ENCODE measurements at places on chromosomes 4 and X. TPM values are rescaled to one million over a fixed set of nuclear protein-coding genes. Genes with fewer than 3 reads are reported as not detected.

The TMEM150C gene
- 0.65 TPM for total RNA-seq

The FAM53A gene
- 0.85 TPM for total RNA-seq

The CCNB3 gene
- total RNA-seq, result 0.09 TPM

The PPEF2 gene
- not detected for total RNA-seq

The P2RY4 gene
- total RNA-seq, result 0.18 TPM

The PGAM4 gene
- total RNA-seq, result not detected

The NWD2 gene
- not detected for total RNA-seq

The CCDC120 gene
- total RNA-seq, result 0.09 TPM

The MAGED4 gene
- 45.2 TPM for total RNA-seq

The UXT gene
- total RNA-seq, result 143 TPM

The TMSB15A gene
- 0.85 TPM for total RNA-seq
